ENCODE measurements at places on chromosomes 5 and 9.

GRCh38 chr9:123407217-123407851 is 51.3 kb downstream of the CRB2 start:
- DNase-seq = no peak

DNA sequence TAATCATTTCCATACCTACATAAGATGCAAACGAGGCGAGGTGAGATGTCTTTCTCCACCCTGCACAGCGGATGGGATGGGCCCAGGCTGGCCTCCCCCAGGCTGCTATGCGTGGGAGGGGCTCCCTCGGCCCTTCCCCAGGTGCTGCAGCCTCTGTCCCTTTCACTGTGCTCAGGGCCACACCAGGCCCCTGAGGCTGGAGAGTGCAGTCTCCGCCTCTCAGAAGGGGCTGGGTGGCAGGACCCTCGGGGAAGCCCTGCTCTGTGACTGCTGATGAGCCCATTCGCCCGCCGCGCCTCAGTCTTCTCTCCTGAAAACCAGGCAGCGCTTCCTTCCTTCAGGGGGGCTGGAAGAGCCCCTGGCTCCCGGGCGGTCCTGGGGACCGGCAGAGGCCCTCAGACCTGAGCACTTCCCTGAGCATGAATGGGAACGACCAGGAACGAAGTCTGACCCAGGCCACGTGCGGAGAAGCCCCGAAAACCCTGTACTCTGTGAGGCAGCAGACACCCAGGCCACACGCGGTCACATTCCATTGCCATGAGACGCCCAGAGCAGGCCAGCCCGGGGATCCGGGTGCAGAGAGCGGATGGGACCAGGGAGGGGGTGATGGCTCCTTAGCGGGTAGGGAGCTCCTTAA is 21.9 kb upstream of the NOTCH1 start:
- DNase-seq = no peak

GRCh38 chr5:15926586-15926985 is 253.0 kb downstream of the MARCHF11 start:
- no peak for DNase-seq

- no peak for DNase-seq
These were observed 37.3 kb downstream of the SEC61B start for GRCh38 chr9:99259231-99259918.

DNA sequence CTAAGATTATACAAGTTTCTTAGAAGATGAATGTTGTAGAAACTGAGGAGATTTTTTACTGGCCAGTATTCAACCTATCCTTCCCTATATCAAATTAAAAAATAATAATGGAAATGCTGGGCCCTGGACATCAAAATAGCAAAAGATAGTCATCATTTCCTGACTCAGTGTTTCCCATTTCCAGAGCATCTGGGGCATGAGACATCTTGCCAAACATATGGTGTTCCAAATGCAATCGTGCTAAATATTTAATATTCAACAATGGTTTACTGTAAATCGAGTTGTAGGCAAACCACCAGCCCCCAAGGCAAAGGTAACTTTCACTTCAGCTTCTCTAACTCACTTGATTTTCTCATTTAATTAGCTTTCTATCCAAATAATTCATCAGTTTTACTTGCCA is 152.9 kb downstream of the FRMD3 start:
- DNase-seq = no peak

DNA sequence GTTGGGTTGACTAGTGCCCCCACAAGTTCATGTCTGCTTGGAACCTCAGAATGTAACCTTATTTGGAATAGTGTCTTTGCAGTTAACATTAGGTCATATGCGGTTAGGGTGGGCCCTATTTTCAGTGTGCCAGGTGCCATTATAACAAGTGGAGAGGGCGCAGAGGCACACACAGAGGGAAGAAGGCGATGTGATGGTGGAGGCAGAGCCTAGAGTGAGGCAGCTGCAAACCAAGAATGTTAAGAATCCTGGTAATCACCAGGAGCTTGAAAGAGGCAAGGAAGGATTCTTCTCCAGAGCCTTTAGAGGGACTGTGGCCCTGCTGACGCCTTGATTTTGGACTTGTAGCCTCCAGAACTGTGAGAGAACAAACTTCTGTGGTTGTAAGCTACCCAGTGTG is 10.9 kb downstream of the GPR107 start:
- DNase-seq = no peak

DNA sequence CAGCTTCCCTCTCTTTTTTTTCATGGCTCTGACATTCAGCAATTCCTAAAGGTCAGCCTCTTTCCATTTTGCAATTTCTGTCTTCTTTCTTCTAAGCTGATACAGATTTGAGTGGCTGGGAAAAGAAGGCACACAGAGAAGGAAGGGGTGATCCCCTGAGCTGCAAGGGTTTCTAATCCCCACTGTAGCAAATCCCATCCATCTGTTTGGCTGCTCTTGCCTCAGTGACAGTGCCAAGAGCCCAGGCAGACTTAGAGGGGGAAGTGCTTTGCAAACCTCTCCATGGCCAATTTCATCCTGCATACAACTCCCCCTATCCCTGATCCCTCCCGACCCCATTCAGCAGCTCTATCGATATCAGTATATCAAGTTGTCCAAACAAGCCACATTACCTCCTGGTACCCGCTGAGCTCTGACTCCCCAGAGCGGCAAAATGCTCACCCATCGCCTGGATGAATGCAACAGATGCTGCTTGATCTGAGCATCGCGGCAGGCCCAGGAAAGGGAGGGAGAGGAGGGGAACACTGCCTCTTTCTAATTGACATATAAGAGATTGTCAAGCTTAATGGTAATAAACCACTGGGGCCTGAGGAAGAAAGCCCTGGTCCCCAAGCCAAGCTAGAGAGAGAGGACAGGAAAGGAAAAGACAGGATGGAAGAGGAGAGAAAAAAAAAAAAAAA is 268.9 kb downstream of the ASTN2 start:
- no peak for DNase-seq

GRCh38 chr5:169270827-169271226 is 30.1 kb downstream of the SLIT3 start:
- no peak for DNase-seq

- DNase-seq = no peak
These were observed 147.3 kb downstream of the TLE4 start for GRCh38 chr9:79719021-79719420.

- DNase-seq = no peak
These were observed 55.0 kb upstream of the MARCHF11 start for GRCh38 chr5:16234598-16234997.

- DNase-seq = no peak
These were observed 228.6 kb upstream of the MPDZ start for GRCh38 chr9:13508086-13508485.

- DNase-seq = no peak
These were observed 3.4 kb downstream of the NOTCH1 start for GRCh38 chr9:136542241-136543040.

- DNase-seq = no peak
These were observed 155.6 kb upstream of the RASEF start for GRCh38 chr9:83218411-83219090.

DNA sequence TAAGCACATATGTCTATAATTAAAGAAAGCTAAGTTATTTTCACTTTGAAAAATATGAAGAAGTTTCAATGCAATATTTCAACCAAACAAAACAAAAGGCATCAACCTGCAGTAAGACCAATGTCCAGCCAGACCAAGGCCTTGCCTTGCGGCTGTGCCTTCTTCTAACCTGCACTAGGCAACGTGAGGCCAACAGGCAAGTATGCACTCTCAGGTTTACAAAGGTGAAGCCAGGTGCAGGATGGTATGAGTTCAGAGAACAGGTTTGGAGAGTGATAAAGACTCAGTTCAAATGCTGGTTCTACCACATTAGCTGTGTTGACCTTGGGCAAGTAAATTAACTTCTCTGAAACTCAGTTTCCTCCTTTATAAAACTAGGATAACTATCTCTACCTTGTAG is 79.3 kb downstream of the KLHL3 start:
- no peak for DNase-seq

DNA sequence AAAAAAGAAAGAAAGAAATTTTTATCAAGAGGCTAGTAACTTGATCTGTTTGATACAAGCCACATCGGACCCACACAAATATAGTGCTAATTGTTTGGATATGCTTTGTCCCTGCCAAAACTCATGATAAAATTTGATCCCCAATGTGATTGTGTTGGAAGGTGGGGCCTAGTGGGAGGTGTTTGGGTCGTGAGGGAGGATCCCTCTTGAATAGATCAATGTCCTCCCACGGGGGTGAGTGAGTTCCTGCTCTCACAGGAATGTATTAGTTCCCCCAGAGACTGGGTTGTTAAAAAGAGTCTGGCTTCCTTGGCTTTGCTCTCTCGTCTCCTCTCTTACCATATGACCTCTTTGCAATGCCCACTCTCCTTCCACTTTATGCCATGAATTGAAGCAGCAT is 80.6 kb upstream of the CPLX2 start:
- DNase-seq = no peak

Data from stimulated activated CD4-positive, alpha-beta T cell treated with anti-CD3 and anti-CD28 coated beads, Interleukin-15, amount 100 ng/mL, for 1 hour (primary cell).